ENCODE measurements at places on chromosomes 2 and 18.

- no peak for DNase-seq
These were observed 566.8 kb downstream of the EPHA4 start for GRCh38 chr2:221005338-221005737.

DNA sequence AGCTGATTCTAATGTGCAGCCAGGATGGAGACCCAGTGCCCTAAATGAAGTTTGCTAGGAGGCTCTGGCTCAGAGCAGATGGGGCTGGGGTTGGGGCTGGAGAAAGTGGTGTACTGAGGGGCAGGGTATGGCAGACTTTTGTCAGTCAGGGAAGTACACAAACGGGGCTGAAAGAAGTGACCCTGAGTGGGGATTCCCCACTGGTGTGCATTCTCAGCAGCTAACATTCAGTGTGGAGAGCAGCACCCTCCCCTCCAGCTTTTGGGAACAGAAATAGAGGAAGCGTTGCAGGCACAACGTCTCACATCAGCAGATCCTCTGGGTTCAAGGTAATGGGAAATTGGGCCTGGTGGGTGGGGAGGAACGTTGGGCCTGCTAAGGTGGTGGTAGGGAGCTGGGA, 89.1 kb upstream of the GCFC2 start:
- DNase-seq, result no peak

DNA sequence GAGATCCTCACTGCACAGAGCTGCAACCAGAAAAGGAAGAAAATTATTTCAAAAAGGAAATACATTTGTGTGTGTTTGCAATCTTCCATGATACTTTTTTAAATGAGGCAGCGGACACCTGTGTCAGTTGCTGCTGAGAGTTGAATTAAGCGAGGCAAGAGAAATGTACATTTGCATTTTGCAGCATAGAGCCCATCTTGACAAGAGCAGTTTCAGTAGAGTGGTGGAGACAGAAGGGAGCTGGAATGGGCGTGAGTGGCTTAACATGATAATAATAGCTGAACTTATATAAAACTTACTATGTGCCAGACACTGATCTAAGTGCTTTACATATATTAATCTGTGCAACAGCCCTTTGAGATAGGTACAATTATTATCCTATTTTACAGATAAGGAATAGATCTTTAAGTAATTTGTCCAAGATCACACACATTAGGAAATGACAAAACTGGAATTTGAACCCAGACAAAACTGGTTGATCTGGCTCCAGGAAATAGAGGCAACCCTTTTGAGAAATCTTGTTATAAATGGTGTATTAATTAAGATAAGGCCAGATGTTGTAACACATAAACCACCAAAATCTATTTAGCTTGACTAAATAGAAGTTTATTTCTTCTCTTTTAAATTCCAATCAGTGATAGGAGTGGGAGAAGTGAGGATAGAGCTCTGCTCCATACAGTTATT, 68.7 kb downstream of the SDC1 start:
- no peak for DNase-seq

- DNase-seq, result peak; percentile 22
These were observed 79.9 kb downstream of the ALK start for GRCh38 chr2:29841386-29842004.

Data from IMR-90 (cell line).